ENCODE measurements at places on chromosomes 11 and 22.

DNA sequence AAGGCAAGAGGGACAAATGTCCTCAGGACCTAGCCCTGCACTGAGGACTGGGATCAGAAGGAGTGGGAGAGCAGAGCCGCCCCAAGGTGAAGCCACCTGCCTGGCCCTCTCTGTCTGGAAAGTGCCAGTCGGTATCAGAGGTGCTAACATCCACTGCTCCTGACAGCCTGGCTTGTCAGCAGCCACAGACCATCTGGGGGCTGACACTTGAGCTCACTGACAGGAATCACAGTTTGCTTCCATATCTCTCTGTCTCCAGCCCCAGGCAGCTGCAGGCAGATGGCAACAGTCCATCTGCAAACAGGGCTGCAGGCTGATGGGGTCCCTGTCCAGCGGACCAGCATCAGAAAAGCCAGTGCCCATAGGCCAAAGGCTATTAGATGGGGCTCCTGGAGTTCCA, 5.5 kb downstream of the OPCML start:
- DNase-seq = no peak

- DNase-seq = no peak
These were observed 92.2 kb downstream of the BRD1 start for GRCh38 chr22:49735411-49735900.

DNA sequence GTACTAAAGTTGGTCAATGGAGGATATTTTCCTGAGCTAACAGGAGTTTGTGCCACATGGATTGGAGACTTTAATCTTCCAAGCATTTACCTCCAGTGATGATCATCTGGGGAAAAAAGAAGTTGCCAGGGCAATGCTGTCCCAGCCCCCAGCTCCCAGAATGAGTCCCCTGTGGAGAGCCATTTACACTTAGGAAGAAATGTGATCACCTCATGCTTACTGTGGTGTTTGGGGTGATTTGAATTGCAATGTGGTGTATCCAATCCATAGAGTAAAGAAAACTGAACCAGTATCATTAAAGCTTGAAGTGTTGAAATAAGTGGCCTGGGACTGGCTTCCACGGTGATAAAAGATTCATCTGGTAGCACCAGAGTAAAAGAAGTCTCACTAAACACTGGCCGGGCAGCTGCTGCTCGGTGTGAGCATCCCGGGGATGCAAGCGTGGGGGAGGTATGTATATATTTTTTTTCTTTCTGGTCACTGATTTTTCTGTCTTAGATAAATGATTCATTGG, 117.2 kb upstream of the NTM start:
- DNase-seq = no peak

- DNase-seq = no peak
These were observed 81.5 kb upstream of the TP53AIP1 start for GRCh38 chr11:129023968-129024676.

GRCh38 chr11:35116762-35117640, 22.0 kb upstream of the CD44 start:
- no peak for DNase-seq

DNA sequence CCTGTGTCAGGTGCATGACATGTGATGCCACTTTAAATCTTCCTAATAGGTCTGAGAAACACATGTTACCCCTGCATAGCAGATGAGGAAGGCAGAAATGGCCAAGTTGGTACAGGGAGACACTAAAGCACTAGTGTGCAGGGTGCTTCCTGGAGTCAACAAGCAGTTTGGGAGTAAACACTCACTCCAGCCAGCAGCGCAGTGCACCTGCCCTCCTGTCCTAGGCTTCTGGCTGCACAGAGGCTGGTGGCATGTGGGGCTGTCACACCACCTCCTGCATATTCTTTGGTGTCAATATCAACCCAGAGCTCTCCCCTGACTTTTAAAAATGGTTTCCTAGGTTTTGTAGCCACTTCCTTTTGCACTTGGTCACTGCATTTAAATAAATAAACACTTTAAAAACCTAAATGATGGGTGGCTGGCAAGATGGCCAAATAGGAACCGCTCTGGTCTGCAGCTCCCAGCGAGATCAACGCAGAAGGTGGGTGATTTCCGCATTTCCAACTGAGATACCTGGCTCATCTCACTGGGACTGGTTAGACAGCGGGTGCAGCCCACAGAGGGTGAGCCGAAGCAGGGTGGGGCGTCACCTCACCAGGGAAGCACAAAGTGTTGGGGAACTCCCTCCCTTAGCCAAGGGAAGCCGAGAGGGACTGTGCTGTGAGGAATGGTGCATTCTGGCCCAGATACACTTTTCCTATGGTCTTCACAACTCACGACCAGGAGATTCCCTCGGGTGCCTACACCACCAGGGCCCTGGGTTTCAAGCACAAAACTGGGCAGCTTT, 33.5 kb downstream of the GAB4 start:
- no peak for DNase-seq

DNA sequence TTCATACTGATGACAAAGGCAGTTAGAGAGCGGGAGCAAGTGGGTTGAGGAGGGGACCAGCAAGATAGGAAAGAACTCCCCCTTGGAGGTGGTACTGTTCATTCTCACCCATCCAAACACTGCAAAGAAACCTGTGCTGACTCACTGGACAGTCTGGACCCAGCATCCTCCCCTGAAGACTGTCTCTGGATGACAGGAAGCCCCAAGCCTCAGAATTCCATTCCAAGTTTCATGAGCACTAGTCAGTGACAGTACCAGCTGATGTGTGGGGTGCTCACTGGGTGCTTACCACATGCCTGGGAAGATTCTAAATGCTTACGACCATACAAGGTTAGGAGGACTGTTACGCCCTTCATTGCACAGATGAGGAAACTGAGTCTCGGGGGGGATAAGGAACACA, 160.9 kb downstream of the IGLL1 start:
- DNase-seq = no peak

GRCh38 chr11:56846631-56847576, 98.4 kb upstream of the OR9G4 start:
- no peak for DNase-seq
